Activated CD4-positive, alpha-beta T cell treated with anti-CD3 and anti-CD28 coated beads, Interleukin-2, amount 50 U/mL, for 4 hours (primary cell): ENCODE measurements at places on chromosomes 3 and 15.

DNA sequence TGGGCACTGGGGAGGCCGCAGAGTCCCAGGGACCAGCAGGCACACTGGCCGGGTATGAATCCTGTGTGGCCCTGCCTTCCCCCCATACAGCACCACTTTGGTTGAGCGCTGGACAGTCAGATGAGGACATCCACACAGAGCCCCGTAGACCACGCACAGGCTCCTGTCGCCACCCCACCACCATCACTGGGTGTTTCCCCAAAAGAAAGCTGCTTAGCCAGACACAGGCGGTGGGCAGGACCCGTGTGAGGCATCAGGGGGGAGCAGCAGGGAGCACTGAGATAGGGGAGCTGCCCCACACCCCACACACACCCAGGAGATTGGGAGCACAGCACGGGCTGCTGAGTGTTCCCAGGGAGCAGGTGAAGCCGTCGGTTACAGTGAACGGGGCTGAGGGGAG is 42.4 kb upstream of the SLC41A3 start:
- DNase-seq, result no peak

GRCh38 chr3:134797057-134797740 is 2.1 kb downstream of the EPHB1 start:
- DNase-seq, result no peak

DNA sequence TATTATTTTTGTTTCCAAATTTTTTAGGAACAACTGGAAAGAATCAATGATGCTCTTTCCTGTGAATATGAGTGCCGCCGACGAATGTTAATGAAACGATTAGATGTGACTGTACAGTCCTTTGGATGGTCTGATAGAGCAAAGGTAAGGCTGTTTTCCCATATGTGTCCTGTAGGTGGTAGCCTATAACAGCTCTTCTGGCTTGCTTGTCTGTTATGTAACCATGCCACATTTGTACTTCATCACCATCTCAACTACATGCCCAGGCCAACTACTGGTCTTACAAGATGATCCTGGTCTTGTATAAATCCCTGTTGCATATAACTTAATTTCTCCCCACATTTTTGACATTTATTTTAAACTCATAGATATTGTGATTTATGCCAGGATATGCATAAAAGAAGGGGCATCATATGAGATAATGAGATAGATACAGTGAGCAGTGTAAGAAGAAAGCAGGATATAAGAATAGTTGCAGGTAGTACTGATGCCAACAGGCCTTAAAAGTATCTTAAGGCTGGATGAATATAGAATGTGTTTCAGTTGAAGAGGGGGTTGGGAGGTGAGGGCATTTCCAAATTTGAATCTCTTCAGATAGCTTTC is 20.3 kb downstream of the FAM98B start:
- peak; percentile 20 for DNase-seq

DNA sequence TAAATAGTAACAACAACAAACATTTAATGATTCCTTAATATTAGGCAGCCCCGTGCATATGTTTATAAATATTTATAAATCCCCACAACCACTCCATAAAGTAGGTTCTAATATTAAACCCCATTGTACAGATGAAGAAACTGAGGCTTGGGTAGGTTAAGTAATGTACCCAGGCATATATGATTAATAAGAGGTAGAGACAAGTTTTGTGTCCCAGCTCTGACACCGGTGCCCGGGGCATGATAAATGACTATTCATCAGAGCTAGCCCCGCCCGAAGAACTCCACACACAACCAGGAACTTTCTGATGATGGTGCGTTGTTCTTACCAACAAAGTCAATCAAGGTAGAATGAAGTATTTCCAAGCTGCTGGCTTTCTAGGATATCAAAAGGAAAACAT is 19.4 kb downstream of the CDCP1 start:
- DNase-seq, result no peak

GRCh38 chr3:195384952-195385351 is 57.9 kb downstream of the ACAP2 start:
- no peak for DNase-seq

GRCh38 chr3:113953677-113954076 is 5.9 kb downstream of the ZDHHC23 start:
- DNase-seq, result no peak

DNA sequence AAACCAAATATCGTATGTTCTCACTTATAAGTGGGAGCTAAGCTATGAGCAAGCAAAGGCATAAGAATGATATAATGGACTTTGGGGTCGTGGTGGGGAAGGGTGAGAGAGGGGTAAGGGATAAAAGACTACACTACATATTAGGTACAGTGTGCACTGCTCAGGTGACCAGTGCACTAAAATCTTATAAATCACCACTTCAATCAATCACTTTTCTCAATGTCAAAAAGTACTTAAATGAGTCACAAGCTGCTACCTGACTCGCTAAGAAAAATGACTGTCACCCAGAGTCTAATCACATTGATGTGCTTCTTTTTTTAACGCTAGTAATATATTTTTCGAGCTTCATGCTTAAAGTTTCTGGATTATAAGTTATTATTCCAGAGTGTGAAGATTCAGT is 95.5 kb downstream of the CBLB start:
- no peak for DNase-seq

DNA sequence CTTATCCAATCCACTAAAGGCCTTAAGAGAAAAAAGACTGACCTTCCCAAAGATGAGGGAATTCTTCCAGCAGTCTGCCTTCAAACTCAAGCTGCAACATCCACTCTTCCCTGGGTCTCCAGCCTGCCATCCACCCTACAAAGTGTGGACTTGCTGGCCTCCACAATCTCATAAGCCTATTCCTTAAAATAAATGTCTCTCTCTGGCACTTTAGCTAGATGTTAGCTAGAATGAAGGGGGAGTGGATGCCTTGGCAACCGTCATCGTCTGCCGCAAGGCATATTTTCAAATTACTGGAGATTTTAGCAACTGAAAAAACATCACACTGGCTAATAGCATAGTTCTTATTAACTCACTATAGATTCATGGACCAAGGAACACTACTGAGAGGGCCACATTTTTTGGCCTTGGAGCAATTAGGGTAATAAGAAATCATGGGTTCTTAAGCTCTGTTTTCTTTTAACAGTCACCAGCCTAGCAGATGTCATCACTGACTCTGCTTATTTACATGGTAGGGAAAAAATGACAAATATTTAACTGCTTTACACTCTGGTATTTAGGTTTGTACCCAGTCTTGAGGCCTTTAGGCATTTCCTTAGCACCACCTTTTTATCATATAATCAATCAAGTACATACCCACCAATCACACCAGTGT is 245.3 kb downstream of the MYRIP start:
- no peak for DNase-seq

DNA sequence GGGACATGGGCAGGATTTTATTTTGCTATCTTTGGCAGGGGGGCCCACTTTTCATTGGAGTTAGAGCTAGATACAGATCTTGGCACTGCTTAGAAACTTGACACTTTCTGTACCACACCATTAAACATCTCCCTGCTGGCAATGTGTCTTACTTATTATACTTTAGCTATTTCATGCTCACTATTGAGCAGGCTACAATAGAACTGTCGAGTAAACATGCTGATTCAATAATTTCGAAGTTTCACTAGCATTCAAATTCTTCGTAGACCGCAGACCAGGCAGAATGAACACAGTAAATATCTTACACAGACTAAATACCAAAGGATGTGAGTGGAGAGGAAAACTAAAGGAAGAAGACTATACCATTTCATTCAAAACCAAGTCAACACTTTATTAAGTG is 180.8 kb downstream of the UNC13C start:
- DNase-seq, result no peak

DNA sequence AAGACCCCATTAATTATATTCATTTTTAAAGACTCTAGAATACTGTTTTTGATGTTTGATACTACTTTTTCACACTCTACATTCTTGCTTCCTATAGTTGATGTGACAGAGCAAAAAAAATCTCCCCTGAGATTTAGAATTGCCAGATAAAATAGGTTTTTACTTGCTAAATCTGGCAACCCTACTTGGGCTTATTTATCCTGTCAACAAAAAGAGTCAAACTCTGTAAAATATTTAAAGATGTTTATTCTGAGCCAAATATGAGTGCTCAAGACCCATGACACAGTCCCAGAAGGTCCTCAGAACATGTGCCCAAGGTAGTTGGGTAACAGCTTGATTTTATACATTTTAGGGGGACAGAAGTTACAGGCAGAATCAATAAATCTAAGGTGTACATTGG is 72.3 kb downstream of the DAPK2 start:
- DNase-seq, result no peak

- no peak for DNase-seq
Measured at GRCh38 chr3:44236485-44236908, 5.2 kb upstream of the TOPAZ1 start.

DNA sequence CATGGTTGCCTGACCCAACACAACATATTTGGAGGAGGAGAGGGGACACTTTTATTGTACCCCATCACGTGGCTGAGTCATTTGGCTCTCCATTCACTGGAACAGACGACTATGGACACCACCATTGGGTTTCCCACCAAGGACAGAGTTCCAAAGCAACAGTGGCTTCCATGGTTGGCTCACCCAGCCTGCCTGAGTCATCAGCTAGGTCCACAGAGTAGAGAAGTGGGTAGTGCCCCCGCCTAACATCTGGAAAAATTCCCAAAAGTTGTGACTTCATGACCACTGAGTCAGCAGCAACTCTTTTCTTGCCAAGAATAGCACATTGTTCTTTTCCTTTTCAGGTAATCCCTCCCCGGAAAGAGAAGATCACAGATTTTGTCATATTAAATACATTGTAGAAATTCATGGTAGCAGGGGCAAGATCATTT is 3.0 kb upstream of the PPP1R2 start:
- DNase-seq, result peak; percentile 43

DNA sequence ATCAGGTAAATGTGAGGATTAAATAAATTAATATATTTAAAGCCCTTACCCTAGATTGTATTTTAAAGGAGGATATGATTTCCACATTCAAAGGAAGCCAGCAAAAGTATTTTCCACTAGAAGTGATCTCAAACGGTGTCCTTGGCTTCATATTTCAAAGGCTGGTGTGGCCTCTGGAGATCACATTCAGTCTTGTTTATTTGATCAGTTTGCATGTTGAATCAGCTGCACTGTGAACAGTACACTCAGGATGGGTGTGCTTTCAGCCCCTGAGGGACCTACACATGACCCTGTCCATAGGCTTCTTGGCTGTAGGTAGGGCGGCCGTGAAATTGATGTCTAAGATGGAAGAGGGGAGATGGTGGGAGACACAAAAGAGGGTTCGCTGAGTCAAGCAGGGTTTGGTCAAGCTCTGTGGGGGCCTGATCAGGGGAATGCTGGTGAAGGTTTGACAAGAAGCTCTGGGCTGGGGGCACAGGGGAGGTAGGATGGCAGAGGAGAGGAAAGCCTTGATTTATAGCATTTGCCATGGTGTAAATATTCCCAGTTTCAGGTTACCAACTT is 21.9 kb downstream of the CYP8B1 start:
- DNase-seq, result no peak

DNA sequence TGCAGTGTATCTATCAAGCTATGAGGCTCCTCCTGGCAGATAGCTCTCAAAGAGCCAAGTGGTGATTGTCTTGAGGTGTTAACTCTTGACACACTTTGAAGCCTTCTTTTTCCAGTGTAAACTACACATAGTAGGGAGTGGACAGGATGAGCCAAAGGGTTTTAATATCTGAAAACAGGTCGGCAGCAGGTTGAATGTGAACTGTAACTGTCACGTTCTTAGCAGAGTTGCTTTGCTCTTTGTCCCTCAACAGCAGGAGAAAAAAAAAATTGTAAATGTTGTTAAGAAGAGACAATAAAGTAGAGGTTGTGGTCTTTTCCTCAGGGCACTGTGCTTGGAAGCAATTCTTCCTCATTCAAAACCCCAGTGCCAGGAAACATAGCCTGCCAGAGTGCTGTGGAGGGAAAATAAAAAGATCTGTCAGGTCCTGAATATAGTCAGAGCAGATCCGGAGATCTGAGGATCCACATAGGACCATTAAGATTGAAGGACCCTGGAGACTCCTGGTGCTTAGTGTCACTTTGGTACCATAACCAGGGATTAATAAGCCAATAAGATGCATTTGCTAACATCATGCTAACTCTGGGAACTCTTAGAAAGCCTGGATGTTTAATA is 229.7 kb downstream of the NAALADL2 start:
- DNase-seq, result no peak

DNA sequence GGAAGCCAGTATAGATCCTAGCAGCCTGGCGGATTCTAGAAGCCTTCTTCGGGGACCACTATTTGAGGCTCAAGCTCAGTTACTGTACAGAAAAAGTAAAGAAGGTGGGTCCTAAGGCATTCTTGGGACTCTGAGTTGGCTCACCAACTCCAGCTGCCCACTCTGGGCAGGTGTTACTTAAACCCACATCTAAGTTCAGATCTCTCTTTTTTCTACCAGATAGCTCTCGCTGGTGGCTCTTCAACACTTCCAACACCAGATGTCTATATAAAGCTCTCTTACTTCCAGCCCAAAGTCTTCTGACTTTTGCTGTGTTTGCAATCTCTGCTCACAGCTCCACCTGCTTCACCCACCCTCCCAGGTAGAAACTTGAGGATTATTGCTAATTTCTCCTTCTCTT is 232.8 kb upstream of the TPRG1 start:
- no peak for DNase-seq

- no peak for DNase-seq
Measured at GRCh38 chr3:62621176-62621575, 247.8 kb upstream of the FEZF2 start.

GRCh38 chr3:153574445-153574844 is 412.4 kb downstream of the RAP2B start:
- no peak for DNase-seq

DNA sequence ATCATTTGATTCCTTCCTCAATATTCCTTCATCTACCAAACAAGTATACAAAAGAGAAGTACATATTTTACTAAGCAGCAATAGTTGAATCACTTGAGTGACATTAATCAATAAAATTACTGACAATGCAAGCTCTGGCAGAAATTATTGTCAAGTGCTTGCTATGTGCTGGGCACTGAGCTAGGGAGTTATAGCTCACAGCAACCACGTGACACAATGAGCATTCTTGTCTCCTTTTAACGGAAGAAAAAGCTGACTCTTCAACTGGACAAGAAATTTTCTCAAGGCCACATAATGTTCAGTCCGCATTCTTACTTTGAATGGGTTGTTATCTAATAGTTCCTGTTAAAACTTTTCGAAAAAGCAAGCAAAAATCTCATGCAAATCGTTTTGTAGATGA is 500.1 kb downstream of the PYDC2 start:
- DNase-seq, result no peak

GRCh38 chr3:118909763-118910162 is 124.9 kb downstream of the IGSF11 start:
- DNase-seq, result no peak

DNA sequence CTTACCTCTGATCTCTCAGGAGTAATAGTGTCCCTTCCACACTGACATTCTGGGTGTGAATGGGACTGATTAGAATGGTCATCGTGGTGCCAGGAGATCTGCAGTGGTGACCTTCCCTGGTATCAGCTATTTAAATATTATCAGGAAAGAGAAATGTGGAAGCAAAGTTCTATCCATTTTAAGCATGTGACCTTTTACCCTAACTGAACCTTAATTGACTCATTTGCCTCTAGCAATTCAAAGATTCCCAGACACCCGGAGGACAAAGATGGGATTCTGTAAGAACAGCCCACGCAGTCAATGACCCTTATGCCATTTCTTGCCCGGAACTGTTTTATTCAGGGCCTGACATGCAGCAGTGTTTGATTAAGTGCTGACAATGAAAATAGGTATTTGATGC is 10.3 kb downstream of the LIPC start:
- no peak for DNase-seq
